GM12892 (cell line): ENCODE measurements at places on chromosomes 13 and 19.

GRCh38 chr13:24307211-24308067, 1.9 kb upstream of the C1QTNF9 start:
- no peak for DNase-seq

- DNase-seq: no peak
These were observed 4.3 kb upstream of the NR1H2 start for GRCh38 chr19:50371914-50372475.

GRCh38 chr13:81409284-81409683, 1068.4 kb upstream of the SPRY2 start:
- DNase-seq: no peak

- no peak for DNase-seq
These were observed 51.6 kb downstream of the CHST8 start for GRCh38 chr19:33673258-33673875.

GRCh38 chr13:37878921-37879320, 9.3 kb upstream of the TRPC4 start:
- no peak for DNase-seq

DNA sequence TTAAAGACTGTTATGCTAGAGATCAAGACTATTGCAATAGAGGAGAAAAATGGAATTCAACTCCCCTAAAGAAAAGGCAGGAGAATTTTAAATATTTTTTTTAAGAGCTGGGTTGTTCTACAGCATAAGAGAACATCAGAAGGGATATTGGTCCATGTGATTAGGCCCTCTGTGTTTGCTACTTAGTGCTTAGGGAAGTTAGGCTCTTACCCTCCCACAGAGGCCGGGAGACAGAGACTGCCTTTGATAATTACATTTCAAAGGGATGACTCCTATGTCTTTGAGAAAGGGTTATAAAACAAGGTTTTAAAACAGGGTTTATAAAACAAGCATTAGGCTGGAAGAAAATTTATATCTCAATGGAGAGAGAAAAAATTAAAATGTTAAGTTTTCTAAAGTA, 1248.1 kb upstream of the PCDH20 start:
- DNase-seq: no peak

DNA sequence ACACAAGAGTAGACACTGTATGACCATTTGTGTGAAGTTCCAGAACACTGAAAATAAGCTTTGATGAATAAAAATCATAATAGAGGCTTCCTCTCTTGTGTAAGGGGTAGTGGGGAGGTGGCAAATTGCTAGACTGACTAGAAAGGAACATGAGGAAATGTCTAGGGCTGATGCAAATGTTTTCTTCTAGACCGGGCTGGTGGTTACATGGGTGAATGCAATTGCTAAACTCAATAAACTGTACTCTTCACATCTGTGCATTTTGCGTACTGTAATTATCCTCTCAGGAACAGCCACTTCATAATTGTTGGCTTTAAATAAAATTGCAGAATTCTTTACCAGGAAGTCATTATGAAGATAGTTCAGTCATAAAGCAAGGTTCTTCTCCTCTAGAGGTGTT, 5.2 kb upstream of the KBTBD7 start:
- DNase-seq: no peak

- DNase-seq: no peak
These were observed 841.1 kb upstream of the SLITRK5 start for GRCh38 chr13:86830046-86830445.

- no peak for DNase-seq
These were observed 195.7 kb upstream of the UBL3 start for GRCh38 chr13:30045916-30046704.

DNA sequence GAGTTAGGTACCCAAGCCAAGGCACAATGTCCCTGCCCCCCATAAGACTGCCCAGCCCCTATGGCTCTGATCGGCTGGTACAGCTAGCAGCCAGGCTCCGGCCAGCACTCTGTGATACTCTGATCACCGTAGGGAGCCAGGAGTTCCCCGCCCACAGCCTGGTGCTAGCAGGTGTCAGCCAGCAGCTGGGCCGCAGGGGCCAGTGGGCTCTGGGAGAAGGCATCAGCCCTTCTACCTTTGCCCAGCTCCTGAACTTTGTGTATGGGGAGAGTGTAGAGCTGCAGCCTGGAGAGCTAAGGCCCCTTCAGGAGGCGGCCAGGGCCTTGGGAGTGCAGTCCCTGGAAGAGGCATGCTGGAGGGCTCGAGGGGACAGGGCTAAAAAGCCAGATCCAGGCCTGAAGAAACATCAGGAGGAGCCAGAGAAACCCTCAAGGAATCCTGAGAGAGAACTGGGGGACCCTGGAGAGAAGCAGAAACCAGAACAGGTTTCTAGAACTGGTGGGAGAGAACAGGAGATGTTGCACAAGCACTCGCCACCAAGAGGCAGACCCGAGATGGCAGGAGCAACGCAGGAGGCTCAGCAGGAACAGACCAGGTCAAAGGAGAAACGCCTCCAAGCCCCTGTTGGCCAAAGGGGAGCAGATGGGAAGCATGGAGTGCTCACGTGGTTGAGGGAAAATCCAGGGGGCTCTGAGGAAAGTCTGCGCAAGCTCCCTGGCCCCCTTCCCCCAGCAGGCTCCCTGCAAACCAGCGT, 3.0 kb upstream of the KMT2B start:
- DNase-seq: no peak

- no peak for DNase-seq
These were observed 53.0 kb upstream of the URAD start for GRCh38 chr13:28041501-28041900.

DNA sequence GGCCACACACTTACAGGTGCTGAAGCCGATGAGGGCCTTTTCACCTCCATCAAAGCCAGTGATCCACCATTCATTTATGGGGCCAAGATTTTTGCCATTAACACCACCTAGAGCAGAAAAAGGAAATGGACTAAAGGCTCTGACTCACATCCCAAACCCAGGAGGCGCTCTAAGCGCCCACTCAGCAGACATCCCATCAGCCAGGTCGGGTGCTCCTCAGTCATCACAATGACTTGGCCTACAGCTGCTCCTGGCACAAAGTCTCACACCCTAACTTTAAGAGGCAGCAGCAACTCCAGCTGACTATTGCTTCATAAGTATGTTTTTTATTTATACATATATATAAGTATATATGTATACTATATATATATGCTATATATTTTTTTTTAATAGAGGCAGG, 36.1 kb upstream of the EIF3G start:
- no peak for DNase-seq

DNA sequence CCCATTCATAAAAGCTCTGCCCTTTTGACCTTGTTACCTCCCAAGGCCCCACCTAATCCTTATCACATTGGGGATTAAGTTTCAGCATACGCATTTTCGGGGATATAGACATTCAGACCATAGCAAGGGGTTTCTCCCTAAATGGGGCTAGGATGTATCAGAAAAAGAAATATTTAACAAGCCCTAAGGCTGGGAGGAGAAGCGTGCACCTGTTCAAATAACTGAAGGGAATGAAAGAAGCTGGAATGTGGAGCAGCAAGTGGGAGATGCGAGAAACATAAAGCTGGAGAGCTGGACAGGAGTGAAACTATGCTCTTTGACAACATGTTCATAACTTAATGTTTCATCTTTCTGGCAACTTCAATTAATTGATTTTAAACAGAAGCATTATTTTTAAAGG, 811.8 kb upstream of the GPC6 start:
- no peak for DNase-seq

GRCh38 chr13:86878781-86879180, 792.4 kb upstream of the SLITRK5 start:
- DNase-seq: no peak

DNA sequence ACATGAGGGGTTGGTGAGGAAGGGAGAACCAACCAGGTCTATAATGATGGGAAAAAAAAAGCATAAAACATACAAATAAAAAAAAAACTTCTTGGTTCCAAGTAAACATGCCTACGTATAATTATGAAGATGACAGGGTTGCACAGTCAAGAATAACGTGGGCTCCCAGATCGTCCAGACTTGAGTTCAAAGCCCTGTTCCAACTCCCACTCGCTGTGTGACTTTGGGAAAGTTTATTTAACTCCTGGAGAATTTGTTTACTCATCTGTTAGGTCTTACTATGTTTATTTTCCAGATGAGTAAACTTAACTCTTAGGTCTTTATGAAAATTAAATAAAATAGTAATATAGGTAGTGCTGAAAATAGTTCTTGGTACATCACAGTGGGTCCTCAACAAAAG, 13.8 kb downstream of the STARD13 start:
- no peak for DNase-seq

- DNase-seq: no peak
These were observed 706 bp upstream of the DNAJC3 start for GRCh38 chr13:95676105-95676761.

DNA sequence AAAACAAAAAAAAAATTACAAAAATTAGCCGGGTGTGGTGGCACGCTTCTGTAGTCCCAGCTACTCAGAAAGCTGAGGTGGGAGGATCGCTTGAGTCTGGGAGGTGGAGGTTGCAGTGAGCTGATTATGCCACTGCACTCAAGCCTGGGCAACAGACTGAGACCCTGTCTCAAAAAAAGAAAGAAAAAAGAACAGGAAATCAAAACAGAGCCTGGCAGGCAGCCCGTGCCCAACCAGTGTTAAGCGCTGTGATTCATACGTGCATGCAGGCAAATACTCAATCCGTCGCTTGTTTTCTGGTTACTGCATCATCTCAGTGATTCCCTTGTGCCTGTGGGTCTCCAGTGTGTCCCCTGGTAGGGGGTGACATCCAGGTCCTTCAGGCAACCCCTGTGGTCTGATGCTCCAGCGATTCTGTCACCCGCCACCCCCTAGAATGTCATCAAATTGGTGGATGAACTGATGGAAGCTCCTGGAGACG, 18.1 kb downstream of the DDX39A start:
- no peak for DNase-seq

DNA sequence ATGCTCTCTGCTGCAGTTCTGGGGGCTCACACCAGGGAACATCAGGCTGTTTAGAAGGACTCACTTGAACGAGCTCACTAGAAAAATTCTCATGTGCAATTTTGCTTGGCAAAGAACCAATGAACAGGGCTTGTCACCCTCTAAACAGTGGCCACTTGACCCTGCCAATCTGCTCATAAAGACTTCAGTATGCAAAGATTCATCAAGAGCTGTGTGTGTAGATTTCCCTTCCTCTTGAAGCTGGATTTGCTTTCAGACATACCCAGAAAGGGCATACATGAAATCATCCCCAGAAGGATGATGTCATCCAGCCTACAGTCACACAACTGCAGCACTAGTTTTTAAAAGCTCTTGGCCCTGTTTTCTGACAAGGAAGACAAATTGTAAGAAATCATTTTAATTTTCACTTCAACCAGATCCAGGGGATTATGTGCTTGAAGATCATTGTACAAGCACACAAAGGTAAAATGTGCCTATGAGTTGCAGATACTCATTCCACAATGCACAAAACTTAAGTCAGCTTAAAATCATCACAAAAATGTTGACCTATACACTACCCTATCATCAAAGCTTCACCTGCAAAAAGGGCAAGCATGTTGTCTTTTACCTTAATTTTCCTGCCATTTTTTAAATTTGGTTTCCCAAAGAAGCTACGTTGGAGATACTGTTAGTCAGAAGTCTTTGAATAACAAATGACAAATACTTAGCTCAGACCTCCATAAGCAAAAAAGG, 5.2 kb upstream of the STK24 start:
- no peak for DNase-seq

- no peak for DNase-seq
These were observed 27.5 kb downstream of the MICU2 start for GRCh38 chr13:21576426-21576825.

DNA sequence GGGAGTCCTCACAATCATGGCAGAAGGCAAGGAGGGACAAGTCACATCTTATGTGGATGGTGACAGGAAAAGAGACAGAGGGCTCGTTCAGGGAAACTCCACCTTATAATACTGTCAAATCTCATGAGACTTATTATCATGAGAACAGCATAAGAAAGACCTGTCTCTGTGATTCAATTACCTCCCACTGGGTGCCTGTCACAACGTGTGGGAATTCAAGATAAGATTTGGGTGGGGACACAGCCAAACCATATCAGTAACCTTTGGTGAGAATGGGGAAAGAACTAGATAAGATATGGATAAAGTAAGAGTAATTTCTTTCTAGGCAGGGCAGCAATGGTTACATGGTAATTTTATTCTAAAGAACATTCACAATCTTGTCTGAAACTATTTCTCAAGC, 344.9 kb upstream of the KLF12 start:
- no peak for DNase-seq

DNA sequence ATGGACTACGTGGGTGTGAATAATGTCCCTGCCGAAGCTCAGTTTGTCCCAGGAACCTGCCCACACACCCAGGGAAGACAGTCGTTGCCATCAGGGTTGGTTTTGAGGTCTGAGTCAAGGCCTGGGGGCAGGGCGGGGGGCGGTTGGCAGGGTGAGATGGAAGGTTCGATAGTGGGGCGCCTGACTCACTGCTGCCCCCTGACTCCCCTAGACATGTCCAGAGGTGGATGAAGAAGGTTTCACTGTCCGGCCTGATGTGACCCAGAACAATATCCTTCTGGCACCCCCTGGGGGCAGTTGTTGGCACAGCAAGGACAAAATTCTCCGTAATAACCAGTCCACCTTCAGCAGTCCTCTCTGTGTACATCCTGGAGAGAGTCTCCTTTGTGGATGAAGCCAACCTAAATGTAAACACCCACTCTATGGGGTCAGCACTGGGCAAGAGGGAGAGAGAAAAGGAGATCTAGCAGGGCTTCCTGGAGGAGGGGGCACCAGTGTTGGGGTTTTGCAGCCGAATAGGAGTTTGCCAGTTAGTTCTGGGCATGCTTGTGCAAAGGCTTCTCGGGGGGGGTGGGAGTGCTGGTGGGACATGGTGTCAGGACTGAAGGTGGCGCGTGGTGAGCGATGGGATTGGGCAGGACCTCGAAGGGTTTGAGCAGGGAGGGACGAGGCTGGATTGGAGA, 19.6 kb upstream of the B3GNT3 start:
- no peak for DNase-seq

DNA sequence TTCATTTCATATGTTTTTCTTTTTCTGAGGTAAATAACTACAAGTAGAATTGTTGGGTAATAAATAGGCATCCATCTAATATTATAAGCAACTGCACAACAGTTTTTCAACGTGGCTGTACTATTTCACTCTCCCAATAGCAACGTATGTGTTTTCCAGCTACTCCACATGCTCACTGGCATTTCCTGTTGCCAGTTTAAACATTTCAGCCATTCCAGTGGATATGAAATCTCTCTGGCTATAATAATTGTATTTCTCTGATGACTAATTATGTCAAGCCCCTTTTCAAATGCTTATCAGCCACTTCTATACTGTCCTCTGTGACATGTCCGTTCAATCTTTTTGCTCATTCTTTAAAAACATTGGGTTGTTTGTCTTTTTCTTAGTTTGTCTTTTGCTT, 26.8 kb upstream of the ALOX5AP start:
- no peak for DNase-seq

DNA sequence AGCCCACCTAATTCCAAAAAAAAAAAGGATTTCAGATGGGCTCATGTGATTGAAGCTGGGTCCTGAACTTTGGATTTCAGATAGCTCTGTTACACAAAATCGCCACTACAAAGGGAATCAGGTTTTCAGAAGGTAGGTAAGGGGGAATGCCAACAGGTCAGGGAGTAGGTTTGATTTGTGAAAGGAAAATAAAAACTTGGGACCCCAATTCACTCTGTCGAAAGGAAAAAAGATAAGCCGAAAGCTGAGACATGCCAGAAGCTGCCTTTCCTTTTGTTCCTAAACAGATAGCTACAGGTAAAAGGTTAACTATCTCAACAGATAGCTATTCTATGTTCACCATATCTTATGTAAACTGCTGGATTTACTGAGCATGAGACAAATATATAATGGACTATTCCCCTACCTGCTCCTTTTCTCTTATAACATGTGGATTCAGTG, 4.0 kb downstream of the KRTDAP start:
- DNase-seq: no peak

- DNase-seq: no peak
These were observed 4.7 kb upstream of the MYBPC2 start for GRCh38 chr19:50427997-50428425.
